ENCODE measurements at places on chromosomes 6 and 20.

DNA sequence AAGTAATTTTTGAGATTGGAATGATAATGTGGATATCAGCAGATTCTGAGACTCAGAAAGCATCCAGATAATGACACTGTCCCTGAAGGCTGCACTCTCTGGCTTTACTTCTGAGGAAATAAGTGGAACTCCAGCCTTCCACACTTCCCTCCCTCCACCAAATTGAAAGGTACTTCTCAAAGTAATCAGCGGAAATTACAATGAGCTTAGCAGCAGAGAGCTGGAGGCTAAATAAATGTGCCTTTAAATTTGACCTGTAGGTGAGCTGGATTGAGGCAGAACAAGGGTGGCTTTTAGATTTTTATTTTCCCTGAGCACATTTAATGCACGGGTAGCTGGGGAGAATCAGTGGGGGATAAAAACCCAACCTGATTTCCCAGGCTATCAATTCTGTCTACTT lies 39.3 kb upstream of the RNF144B start:
- DNase-seq = no peak

DNA sequence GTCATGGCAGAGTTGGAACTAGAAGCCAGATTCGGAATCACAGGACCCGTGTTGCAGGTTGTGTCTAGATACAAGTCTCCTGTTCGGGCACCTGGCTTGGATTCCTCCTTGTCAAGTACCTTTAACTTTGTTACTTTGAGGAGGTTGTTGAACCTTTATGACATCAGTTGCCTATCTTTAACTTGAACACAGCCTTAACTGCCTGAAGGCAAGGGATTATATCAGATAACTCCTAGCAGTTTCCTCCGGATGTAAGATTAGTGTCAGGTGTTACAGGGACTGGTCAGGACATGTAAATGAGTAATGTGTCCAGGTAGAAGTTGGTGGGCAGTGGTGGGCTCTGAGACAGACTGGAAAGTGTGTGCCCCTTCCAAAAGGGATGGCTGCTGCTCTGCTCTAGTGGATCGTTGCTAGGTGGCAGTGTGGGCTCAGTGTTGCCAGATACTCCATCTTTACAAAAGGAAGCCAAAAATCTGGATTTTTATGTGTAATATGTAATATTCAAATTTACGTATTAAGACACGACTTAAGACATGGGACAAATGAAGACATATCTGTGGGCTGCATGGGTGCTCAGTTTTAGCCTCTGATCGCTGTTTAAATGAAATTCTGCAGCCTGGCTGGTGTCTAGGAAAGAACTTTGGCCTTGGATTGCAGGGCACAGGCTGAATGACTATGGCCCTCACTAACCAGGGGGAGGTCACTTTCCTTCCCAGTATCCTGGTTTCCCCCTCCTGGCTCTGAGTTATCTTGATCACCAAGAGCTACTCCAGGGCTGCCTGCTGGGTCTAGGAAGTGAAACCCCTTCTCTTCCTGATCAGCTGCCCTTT lies 27.1 kb downstream of the CHMP4B start:
- no peak for DNase-seq

DNA sequence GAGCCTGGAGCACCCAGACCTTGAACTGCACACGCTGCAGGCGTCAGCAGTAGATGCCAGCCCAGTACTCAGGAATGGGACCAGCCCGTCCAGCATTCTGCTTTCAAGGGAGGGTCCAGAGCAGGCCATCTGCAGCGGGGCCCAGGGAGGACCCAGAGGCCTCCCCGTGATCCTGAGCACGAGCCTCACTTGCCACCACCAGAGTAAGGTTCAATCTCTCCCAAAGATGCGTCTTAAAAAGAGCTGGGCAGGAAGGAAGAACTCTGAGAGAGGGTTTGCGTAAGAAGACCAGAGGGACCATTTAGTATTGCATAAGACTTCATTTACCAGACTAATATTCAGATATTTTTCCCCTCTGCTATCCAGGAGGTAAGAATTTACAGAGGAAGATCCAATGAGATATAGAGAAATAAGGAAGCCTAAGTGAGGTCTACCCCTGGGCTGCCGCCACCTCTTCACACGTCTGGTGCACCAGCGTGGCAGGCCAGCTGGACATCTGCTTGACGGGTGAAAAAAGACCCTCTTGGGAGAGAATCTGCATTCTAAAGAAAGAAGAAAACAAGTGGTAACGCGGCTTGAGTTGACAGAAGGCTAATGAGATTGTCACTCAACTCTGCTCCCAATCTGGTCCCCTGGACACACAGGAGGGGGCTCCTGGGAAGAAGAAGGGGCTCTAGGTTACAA lies 107.3 kb downstream of the PRND start:
- no peak for DNase-seq

GRCh38 chr20:1973601-1974440 lies 20.0 kb downstream of the PDYN start:
- no peak for DNase-seq

All from stimulated activated CD8-positive, alpha-beta memory T cell treated with anti-CD3 and anti-CD28 coated beads, Interleukin-2, amount 100 ng/mL, for 1 hour (primary cell).